Spinal cord (tissue), 10 donors: ENCODE measurements at places on chromosomes 4 and X. TPM values are rescaled to one million over a fixed set of nuclear protein-coding genes. Genes with fewer than 3 reads are reported as not detected.

Gene TLR7
- polyA plus RNA-seq = 4.6 TPM

Gene STPG2
- 0.13 TPM for polyA plus RNA-seq

Gene BEX2
- polyA plus RNA-seq = 223 TPM

Gene SMR3B
- polyA plus RNA-seq = not detected

Gene RAB9B
- 24.5 TPM for polyA plus RNA-seq
